ENCODE measurements at places on chromosomes 7 and 10. TPM values are rescaled to one million over a fixed set of nuclear protein-coding genes. Genes with fewer than 3 reads are reported as not detected.

Gene TMEM270
- total RNA-seq = 1.7 TPM

GRCh38 chr7:52781250-52781649 is 254.2 kb upstream of the POM121L12 start:
- no peak for DNase-seq

- DNase-seq = no peak
These were observed 318.1 kb upstream of the MYO3A start for GRCh38 chr10:25615926-25616325.

DNA sequence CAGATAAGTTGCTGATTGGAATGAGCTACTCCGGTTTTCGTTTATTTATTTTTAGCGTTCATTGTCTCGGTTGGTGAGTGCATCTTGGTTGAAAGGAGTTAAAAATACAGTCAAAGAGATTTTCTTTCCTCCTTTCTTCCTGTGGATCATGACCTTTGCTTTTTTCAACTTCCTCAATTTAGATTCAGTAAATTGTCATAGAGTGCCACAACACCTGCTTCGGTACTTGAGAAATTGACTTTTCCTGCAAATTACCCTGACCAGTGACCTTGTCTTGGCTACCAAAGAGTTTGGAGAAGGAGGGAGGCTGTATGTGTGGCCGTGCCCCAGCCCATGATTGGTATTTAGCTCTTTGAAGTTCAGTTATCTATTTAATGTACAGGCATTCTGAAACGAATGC is 128.7 kb downstream of the FAM204A start:
- no peak for DNase-seq

GRCh38 chr7:151244841-151245346 is 3.6 kb downstream of the SMARCD3 start:
- DNase-seq = no peak

- DNase-seq = no peak
These were observed 1.9 kb downstream of the TET1 start for GRCh38 chr10:68561865-68562649.

- no peak for DNase-seq
These were observed 367.2 kb upstream of the ZNF32 start for GRCh38 chr10:44015702-44016500.

GRCh38 chr10:121057269-121057668 is 206.1 kb downstream of the WDR11 start:
- DNase-seq = no peak

DNA sequence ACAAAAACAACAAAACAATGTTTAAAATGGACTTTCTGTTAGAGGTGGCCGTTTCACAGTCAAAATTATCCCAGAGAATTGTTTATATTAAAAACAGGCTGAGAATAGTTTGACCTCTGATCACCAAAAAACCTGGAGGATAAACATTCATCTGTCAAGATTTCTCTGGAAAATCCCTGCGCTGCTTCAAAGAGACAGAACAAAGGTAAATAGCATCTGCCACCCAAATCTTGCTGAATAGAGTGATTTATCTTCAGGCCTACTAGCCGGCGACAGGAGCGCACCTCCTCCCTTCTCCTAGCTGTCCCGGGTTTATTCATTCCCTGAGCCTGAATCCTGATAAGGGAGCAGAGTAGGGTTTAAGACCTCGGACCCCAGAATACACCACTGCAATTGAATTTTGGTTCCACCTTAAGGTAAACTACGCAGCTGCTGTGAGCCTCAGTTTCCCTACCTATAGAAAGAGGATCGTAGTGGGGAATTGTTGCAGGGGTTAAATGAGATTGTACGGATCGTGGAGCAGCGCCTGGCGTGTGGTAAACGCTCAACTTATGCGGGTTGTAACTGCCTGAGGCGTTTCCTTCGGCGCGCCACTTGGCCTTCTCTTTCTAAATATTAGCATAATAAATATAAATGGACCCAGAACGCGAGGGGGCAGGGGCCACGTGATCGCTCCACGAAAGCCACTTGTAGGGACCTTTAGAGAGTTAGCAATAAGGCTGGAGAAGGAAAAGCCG is 498 bp upstream of the ST7 start:
- peak; percentile 31 for DNase-seq

Measured in A172 (cell line).